Progenitor cell of endocrine pancreas (in vitro differentiated cells): ENCODE measurements at places on chromosomes 11 and 22.
A peak's percentile ranks its signal among the peaks of the same experiment; 100 is the strongest.

GRCh38 chr22:24772493-24773220 lies 1.9 kb downstream of the PIWIL3 start:
- H3K36me3 ChIP-seq = no peaks in the 10 kb centered on the region
- DNase-seq = peak; percentile 14
- peaks cover 7% of the 10 kb centered on the region for H3K27me3 ChIP-seq
- peaks cover 5% of the 10 kb centered on the region for H3K4me1 ChIP-seq

GRCh38 chr22:49365191-49365837 lies 462.4 kb downstream of the BRD1 start:
- no peak overlapping the region for H3K27ac ChIP-seq
- DNase-seq = no peak
- no peaks in the 10 kb centered on the region for H3K36me3 ChIP-seq

DNA sequence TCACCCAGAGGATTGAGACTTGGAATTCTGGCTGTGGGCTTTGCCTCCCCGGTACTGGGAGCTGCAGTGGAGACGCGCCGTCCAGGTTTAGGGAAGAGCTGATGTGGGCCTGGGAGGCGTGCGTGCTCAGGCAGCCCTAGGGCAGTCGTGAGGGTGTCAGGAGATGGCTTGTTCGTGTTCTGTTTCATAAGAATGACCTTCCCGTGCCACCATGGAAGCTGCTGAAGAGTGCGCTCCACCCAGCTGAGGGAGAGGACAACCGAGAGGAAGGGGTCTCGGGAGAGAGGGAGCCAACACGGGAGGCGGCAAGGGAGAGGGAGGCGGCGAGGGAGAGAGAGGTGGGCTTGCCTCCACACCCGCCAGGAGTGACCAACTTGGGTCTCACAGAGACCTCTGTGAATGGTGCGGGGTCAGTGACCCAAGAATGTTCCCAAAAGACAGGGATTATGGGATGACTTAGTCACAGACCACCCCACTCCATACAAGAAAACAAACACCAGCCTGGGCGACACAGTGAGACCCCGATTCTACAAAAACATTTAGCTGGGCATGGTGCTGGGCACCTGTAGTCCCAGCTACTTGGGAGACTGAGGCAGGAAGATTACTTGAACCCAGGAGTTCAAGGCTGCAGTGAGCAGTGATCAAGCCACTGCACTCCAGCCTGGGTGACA lies 14.7 kb upstream of the TRMU start:
- no peaks in the 10 kb centered on the region for H3K4me1 ChIP-seq
- no peaks in the 10 kb centered on the region for H3K27me3 ChIP-seq
- peaks cover 7% of the 10 kb centered on the region for H3K36me3 ChIP-seq
- no peak overlapping the region for H3K27ac ChIP-seq
- H3K4me3 ChIP-seq = no peak overlapping the region
- DNase-seq = no peak

- no peaks in the 10 kb centered on the region for H3K27me3 ChIP-seq
- H3K4me1 ChIP-seq = peaks cover 9% of the 10 kb centered on the region
- H3K36me3 ChIP-seq = peaks cover 19% of the 10 kb centered on the region
Measured at GRCh38 chr11:77379253-77379652, 77.8 kb upstream of the GDPD4 start.

- no peak for DNase-seq
- H3K27me3 ChIP-seq = no peaks in the 10 kb centered on the region
- peaks cover 3% of the 10 kb centered on the region for H3K4me1 ChIP-seq
Measured at GRCh38 chr11:85062659-85063058, 564.5 kb downstream of the DLG2 start.

DNA sequence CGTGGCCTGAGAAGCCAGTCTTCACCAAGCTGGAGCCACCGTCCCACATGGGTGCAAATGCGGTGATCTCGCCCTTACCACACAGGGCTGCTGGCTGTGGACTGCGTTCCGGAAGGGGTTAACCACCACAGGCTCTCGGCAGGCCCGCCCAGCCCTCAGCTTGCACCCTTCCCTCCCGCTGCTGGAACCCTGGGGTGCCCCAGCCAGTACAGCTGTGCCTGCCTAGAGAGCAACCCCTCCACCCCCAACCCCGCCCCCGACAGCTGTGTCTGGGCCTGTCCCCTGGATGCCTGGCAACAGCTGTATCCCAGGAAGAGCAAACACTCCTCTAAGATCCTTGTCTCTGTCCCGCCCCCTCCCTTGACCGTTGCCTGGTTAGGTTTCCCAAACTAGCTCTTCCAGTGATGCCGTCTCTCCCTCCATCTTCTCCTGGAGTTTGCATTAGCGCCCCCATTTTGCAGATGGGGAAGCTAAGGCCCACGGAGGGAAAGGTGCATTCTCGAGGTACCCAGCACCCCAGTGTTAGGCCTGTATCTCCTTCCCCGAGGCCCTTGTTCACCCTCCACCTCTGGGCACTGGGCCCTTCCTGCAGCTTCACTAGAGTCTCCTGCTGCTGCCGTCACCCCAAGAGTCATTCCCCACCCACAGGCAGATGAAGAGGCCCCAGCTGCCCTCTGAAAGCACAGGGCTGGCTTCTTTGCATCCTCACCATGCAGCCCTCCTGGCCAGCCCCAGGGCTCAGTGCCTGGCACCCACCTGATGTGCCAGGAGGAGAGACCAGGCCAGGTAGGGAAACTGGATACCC lies 12.6 kb upstream of the COX8A start:
- DNase-seq = no peak
- H3K36me3 ChIP-seq = no peaks in the 10 kb centered on the region
- no peak overlapping the region for H3K4me3 ChIP-seq
- H3K4me1 ChIP-seq = peaks cover 6% of the 10 kb centered on the region
- no peaks in the 10 kb centered on the region for H3K27me3 ChIP-seq
- H3K27ac ChIP-seq = peak overlapping the region; percentile 7
